RPMI7951 (cell line): ENCODE measurements at places on chromosomes 12 and 14. TPM values are rescaled to one million over a fixed set of nuclear protein-coding genes. Genes with fewer than 3 reads are reported as not detected.

GRCh38 chr12:1691123-1692007 is 495 bp downstream of the ADIPOR2 start:
- peak; percentile 31 for DNase-seq

DNA sequence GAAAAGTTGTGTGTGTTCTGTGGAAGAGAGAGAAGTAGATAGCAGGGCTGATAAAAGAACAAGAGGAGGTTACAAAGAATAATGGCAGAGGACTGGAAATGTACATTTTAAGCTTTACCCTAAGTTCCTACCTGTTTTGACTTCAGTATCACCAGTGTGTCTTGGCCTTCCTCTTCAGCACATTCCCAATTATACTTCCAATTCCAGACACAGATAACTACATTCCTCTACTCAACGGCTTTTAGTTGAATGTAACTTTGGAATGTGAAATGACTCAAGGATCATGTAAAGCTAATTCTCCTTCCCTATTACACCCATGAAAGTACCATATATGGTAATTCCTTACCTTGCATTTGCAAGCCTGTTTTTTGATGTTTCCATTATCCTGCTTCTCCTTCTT is 5.0 kb downstream of the MGST1 start:
- peak; percentile 39 for DNase-seq

- no peak for DNase-seq
Measured at GRCh38 chr14:99150236-99150635, 121.8 kb downstream of the BCL11B start.

- DNase-seq: peak; percentile 99
Measured at GRCh38 chr14:68140076-68140741, 320.6 kb downstream of the RAD51B start.

- no peak for DNase-seq
Measured at GRCh38 chr12:92703786-92704185, 997 bp downstream of the PLEKHG7 start.

DNA sequence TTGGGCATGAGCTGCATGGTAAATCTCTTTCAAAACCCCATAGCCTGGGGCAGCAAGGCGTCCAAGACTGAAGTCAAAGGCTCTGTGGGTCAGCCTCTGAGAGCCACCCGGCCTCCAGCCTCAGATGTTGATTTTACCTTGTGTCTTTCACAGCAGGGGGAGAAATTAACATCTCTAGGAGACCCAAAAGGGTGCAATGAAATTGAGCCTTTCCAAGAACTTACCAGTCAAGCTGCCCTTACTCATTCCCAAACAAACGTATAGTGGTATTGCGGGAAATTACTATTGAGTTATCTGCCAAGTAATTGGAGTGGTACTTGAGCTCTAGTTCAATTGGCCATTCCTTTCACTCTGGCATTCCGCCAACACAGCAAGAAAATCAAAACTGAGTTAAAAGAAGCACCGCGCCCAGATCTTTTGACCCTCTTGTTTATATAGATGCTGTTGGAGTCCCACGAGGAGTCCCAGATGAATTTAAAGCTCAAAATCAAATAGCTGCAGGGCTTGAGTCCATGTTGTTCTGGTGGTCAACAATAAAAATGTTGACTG is 380.7 kb upstream of the SYT1 start:
- DNase-seq: no peak

DNA sequence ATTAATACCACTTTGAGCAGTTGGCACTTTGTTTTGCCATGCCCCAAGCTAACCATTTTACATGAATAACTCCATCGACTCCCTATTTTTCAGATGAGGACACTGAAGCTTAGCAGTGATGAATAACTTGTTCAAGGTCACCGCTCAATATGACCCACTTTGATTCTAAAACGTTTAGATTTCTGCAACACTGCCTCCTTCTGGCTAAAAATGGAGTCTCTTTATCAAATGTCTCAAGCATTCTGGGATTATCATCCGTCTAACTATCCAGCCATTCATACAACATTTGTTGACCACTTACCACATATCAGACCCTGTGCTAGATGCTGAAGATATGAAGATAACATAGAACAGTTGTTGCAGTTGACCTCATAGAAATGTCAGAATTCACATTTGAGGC is 298.0 kb downstream of the PPFIA2 start:
- DNase-seq: no peak

The CCNT1 gene
- total RNA-seq: 19.1 and 20.9 TPM in 2 replicates

DNA sequence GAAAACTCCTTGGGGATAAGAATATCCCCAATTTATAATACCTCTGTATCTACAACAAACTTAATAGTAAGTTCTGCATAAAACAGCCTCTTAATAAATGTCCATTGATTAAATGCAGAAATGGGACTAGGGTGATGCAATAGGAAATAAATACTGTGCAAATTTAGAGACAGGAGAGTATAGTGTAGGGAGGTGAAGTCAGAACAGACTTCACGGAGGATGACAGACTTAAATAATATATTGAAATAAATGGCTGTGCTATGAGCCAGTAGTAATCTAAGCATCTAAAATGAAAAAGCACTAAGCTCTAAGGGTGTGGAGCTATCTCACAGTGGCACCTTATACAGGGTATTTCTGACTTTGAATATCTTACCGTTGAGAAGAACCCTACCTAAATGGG is 265.3 kb downstream of the GRIN2B start:
- DNase-seq: no peak

- DNase-seq: no peak
Measured at GRCh38 chr14:101069228-101069549, 165.7 kb upstream of the RTL1 start.
